SIG-M5 (cell line): ENCODE measurements at places on chromosomes 12 and 14.

GRCh38 chr14:79328863-79329262 lies 882.4 kb downstream of the DIO2 start:
- DNase-seq: no peak

- DNase-seq: no peak
These were observed 79.4 kb upstream of the HIF1A start for GRCh38 chr14:61615743-61616523.

GRCh38 chr12:71605039-71605438 lies 58.6 kb downstream of the ZFC3H1 start:
- no peak for DNase-seq

GRCh38 chr12:51827925-51828818 lies 20.3 kb downstream of the FIGNL2 start:
- DNase-seq: no peak

DNA sequence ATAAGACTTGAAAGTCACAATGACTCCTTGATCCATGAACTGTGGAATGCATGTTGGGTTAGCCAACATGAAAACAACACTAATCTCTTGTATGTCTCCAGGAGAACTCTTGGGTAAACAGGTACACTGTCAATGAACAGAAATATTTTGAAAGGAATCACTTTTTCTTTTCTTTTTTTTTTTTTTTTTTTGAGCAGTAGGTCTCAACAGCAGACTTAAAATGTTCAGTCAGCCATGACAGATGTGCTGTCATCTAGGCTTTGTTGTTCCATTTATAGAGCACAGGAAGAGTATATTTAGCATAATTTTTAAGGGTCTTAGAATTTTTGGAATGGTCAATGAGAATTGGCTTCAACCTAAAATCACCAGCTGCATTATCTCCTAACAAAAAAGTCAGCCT lies 2.3 kb upstream of the PLEKHA5 start:
- DNase-seq: no peak

DNA sequence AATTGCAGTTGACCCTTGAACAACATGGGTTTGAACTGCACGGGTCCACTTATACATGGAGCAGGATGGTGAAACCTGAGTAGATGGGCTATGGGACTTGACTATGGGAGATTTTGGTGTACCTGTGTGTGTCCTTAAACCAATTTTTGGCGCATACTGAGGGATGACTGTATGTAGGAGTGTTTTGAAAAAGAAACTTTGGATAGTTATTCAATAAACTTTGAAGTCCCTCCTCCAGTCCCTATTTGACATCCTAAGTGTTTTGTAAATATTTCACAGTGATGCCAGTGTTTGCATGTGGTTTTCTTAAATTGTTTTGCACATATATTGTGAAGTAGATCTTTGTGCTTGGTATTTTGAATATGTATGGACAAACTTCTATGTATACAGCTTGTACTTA lies 12.4 kb downstream of the KTN1 start:
- DNase-seq: no peak

GRCh38 chr12:27534060-27534764 lies 10.2 kb downstream of the PPFIBP1 start:
- DNase-seq: no peak

GRCh38 chr12:78963439-78964227 lies 99.1 kb downstream of the SYT1 start:
- DNase-seq: no peak

DNA sequence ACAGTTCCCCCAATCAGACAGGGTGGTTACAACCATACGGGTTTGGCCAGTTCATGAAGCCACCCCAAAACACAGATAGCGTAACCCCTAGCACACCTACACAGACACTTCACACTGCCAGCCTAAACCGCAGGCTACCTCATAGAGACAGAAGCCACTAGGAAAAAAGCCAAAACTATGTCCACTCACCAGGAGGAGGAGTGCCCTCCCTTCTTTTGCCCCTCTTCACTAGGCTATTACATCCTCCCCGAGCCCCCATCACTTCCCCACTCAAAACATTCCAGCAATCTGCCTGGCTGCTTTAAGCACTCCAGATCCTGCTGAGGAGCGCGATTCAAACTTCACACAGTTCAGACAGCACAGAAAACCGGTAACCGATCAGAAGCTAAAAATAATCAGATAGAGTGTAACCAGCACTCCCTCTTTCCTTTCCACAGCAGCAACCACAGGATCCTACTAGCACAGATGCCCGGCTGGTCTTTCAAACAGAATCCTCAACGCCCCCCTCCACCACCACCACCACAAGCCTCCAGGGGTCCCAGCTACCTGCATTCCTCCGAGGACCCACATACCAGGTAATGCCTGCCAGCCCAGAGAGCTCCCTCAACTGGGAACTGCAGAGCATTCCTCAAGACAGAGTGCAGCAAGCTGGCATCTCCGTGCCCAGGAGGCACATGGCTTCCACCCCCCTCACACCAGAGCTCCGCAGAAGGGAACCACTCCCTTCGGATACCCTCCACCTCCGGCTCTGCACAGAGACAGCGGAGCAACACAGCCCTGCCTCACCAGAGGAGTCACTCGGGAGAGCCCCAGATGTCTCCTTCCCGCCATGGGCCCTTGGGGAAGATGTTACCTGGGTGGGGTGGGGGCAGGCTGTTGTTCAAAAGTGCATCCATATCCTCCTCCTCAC lies 1.5 kb downstream of the CHD4 start:
- DNase-seq: no peak

- no peak for DNase-seq
These were observed 128.0 kb upstream of the RASSF8 start for GRCh38 chr12:25830456-25830855.

DNA sequence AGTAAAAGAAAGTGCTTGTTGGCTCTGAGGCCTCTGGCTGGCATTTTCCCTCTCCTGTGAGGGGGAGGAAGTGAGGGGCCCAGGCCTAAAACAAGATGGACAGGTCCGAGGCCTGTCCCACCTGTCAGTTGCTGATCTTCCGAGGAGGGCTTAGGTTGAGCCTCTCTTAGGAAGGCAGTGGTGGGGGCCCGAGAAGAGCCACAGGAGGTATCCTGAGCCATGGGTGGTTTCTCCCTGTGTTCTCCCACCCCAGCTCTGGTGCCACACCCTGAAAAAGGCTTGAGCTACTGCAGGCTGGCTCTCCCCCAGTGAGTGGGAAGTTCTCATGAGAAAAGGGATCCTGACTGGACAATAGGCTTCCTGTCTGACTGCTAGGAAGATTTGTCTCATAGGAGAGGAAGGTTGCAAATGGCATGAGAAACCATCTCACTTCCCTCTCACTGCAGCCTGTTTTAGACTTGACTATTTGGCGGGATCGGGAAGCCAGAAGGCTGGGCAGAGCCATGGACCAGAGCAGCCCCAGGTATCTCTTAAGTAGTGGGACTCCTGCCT lies 72.1 kb upstream of the SRSF5 start:
- DNase-seq: no peak

DNA sequence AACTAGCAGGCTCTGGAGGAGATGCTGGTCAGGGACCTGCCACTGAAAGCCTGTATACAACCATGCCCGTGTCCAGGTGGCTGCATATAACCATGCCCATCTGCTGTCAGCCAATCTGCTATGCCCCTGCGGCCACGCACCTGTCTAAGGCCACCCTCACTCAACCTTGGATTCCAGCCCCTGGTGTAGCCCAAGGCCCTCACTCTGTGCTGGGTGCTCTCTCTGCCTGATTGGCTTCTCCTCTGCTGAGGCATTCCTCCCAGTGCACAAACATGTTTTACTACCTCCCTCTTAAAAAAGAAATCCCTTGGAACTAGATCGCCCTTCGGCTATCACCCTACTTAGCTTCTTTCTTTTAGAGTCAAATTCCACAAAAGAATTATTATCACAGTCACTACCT lies 45.5 kb downstream of the ZFP36L1 start:
- no peak for DNase-seq

DNA sequence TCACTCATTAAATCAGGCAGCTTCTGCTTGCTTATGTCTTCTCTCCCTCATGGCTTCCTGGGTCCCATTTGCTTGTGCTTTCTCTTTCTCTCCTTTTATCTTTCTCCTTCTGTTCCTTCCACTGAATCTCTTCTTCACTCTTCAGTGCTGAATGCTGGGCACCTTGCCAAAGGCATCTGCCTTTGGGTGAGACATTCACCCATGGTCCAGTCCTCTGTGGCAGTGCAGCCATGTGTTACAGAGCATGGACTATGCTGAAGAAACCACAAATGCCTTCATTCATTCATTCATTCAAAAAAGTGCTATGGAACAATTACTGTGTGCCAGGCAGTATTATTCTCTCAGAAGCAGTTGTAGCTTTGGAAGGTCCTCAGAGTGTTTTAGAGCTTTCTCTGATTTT lies 344.4 kb upstream of the STXBP6 start:
- no peak for DNase-seq

DNA sequence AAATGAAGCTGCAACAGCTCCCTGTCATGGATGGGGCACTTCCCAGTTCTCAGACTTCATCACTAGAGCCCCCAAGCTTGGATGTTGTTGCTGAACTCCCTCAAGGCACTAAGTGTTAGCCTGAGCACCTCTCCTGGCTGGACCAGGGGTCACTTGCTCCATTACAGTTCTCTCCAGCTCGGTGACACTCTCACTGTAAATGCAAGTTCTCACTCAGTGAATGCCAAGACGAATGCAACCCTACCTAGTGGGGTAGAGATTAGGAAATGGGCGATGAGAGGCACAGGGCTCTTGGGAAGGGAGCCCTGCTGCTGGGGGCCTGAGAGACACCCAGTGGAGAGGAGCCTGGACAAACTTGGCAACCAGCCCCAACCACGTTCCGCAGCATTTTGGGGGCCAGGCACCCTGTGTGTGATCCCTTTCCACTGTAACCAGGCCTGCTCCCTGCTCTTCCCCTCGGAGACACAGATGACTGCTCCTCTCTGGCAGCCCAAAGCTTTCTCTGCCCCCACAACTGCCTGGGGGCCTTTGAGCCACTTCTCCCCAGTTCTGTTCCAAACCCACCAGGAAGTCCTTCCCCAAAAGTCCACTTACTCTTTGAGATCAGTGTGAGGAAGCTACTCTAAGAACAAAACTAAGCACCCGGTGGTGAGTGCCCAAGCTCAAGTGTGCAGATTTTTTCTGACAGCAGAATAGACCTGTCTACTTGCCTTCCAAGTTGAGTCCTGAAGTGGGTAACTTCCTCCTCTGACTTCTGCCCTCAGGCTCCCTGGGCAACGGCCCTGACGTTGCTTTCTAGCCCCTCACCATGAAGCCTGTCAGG lies 8.0 kb upstream of the SELPLG start:
- no peak for DNase-seq

DNA sequence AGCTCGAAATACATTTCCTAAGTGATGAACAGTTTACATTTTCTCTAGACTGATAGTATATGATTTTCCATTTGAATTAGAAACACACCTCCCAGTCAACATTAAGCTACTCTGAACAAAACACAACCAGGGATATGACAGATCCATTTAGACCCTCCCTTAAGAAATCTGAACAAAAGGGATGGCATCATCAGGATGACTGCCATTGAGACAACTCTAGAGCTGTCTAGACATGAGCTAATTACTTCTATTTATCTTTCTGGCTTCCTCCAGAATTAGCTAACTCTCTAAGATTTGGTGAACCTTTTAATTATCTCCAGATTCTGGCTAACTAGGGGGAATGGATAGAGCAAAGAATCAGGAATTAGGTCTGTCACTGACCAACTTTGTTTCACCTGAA lies 92.9 kb upstream of the IGF1 start:
- no peak for DNase-seq

GRCh38 chr14:68574461-68574860 lies 218.4 kb downstream of the ZFP36L1 start:
- DNase-seq: no peak

- DNase-seq: no peak
These were observed 31.5 kb downstream of the RASSF9 start for GRCh38 chr12:85804663-85805062.

DNA sequence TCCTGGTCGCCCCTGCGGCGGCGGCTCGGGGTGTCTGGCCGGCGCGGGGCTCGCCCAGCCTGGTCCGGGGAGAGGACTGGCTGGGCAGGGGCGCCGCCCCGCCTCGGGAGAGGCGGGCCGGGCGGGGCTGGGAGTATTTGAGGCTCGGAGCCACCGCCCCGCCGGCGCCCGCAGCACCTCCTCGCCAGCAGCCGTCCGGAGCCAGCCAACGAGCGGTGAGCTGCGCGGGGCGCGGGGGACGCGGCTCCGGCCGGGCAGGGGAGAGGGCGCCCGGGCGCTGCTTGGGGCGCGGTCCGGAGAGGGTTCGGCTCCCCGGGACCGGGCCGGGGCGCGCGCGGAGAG lies at the start of gene LGALS3:
LGALS3 (plus strand) TSS at position 167 of the 342 bp plus-strand sequence. CDS start 8,122 bp downstream, outside the sequence.
- no peak for DNase-seq

DNA sequence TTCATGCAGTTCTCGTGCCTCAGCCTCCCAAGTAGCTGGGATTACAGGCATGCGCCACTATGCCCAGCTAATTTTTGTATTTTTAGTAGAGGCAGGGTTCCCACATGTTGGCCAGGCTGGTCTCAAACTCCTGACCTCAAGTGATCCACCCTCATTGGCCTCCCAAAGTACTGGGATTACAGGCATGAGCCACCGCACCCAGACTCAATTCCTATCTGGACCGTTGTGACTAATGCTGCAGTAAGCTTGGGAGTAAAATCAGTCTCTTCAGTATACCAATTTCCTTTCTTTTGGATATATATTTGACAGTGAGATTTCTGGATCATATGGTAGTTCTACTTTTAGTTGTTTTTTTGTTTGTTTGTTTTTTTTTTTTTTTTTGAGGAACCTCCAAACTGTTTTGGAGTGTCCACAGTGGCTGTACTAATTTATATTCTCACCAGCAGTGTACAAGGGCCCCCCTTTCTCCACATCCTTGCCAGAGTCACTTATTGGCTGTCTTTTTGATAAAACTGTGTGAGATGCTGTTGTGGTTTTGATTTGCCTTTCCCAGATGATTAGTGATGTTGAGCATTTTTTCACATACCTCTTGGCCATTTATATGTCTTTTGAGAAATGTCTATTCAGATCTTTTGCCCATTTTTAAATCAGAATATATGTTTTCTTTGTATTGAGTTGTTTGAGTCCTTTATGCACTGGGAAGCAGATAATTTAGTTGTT lies 37.3 kb upstream of the EVL start:
- DNase-seq: no peak

- DNase-seq: no peak
These were observed 57.2 kb downstream of the ATF7 start for GRCh38 chr12:53568809-53569557.

DNA sequence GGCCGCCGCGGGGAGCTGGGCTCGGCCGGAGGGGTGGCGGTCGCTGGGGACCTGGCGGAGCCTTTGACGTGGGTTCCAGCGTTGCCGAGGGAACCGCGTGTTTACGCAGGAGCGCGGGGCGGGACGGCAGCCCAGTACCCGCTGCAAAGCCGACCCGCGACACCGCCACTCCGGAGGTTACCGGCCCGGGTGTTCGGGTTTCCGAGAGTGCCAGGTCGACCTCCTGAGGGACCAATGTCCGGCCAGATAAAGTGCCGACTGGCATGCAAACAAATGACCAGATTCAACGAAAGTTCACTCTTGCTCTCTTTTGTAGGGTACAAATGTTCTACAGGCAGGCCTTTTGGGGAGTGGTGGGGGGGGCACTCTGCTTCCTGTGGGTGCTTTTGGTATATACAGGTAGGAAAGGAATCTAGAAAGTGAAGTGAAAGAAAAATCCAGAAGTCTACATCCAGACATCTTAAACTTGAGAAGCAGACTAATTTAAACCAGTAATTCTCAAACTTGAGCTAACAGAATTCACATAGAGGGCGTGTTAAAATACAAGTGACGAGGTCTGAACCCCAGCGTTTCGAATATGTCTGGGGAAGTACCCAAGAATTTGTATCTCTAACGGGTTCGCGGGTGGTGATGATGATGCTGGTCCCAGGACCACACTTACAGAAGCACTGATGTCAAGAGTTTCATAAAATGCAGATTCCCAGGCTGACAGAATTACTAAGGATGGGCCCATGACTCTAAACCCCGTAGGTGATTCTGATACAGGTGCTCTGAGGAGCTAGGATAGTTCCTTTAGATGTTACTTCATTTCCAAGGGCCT lies at the start of gene GPR135:
GPR135 (minus strand) TSS at position 65 of the 820 bp plus-strand sequence. CDS start 154 bp downstream, outside the sequence.
- DNase-seq: no peak

- DNase-seq: peak; percentile 9
These were observed 262.7 kb downstream of the SYT1 start for GRCh38 chr12:79127271-79127751.
